ENCODE measurements at places on chromosomes 5 and 9.

DNA sequence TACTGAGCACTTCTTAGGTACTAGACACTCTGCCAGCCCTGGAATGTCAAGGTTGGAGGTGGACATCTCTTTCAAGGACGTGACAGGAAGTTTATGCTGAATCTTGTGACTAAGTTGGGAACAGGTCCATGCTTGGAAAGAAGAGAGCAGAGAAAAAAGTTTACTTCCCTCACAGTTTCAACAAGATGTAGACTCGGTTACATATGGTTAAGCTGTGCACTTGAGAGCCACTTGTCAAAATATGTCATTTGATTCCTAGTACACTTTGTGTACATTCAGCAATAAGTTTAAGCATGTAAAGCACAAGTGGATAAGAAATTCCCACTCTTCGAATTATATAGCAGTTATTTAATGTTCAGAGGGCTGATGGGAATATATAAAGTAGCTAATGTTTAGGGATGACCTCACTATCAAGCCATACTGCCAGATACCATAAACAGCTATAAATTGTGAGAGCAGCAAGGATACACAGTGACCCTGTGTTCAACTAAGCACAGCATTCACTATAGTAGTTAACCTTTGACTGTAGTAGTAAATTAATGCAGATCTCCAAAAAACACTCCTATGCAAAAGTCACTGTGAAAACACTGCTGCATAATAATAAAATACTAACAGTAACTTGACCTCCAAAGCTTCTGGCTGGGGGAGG lies 1944.6 kb upstream of the WWC1 start:
- no peak for DNase-seq

GRCh38 chr5:37808945-37809344 lies 30.9 kb downstream of the GDNF start:
- DNase-seq: no peak

DNA sequence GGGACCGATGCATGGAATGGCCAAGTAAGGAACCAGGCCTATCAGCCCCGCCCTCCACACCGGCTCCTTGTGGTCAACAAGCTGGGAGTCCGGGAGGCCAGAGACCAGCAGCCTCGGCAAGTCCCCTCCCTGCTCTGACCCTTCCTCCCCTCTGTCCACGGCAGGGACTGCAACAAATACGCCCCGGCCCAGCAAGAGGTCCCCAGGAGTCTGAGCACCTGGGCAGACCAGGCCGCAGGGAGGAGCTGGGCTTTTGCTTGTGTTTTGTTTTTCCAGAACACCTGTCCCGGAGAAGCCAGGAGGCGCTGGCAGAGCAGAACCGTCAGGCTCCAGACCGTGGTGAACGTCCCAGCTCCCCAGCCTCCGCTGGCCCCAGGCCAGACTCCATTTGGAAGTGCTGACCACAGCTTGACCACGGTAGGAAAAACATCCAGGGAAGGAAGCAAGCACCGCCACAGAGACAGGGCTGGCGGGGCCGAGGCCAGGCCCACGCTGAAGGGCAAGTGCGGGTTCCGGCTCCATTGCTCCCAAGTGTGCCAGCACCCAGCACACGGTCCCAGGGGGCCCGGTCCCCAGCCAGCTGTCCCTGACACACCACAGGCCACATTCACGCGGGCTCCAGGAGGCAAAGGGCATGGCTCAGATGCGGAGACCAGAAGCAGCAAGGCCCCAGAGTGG lies 56.7 kb downstream of the VAV2 start:
- DNase-seq: no peak

DNA sequence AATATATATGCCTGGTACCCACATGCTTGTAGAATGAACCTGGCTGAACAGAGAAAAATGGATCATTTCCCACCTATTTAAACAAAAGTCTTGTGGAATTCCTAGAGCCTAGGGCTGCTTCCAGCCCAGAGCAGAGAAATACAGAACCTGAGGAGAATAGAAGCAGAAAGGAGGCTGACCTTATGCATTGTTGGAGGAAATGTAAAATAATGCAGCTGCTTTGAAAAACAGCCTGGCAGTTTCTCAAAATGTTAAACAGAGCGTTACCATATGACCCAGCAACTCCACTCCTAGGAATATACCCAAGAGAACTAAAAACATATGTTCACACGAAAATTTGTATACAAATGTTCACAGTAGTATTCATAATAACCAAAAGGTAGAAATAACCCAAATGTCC lies 15.1 kb downstream of the MAPKAP1 start:
- DNase-seq: no peak

GRCh38 chr9:4667681-4668080 lies 1.4 kb upstream of the SPATA6L start:
- DNase-seq: no peak

DNA sequence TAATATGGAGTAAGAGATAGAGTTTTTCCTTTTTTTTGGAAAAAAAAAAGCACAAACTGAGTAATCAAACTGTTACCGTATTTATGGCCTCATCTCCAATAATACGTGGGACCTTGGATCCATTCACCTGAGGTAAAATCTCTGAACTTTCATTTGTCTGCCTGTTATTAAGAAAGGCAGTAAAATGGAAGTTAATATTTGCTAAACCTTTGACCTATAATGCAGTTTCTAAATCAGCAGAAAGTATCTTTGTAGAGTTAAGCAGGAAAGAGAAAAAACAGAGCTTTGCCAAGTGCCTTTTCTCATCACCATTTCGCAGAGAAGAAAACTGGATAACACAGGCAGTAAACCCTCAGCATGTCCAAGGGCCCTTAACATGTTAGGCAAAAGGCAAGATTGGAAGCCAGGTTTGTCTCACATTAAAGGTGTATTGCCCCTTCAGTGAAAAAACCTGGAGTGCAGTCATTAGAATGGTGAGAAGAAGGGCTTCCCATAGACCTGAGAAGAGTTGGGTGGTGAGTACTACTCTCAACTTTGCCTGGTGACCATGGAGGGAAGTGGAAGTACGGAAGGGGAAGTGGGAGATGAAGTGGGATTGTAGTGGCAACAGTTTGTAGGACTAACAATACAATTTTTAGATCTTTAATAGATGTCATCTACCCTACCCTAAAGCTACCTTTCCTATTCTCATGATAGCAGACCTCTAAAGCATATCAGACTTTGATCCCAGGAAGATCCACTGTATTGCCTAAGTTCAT lies 65.4 kb upstream of the GRAMD2B start:
- DNase-seq: no peak

GRCh38 chr5:102889033-102889432 lies 133.9 kb downstream of the PAM start:
- no peak for DNase-seq

- DNase-seq: no peak
Measured at GRCh38 chr5:174044466-174045254, 846 bp upstream of the NSG2 start.

GRCh38 chr5:141880961-141881801 lies 3.0 kb upstream of the PCDH1 start:
- no peak for DNase-seq

GRCh38 chr5:98880151-98880550 lies 48.7 kb downstream of the CHD1 start:
- DNase-seq: no peak

GRCh38 chr5:109899163-109899535 lies 209.4 kb downstream of the MAN2A1 start:
- DNase-seq: no peak

DNA sequence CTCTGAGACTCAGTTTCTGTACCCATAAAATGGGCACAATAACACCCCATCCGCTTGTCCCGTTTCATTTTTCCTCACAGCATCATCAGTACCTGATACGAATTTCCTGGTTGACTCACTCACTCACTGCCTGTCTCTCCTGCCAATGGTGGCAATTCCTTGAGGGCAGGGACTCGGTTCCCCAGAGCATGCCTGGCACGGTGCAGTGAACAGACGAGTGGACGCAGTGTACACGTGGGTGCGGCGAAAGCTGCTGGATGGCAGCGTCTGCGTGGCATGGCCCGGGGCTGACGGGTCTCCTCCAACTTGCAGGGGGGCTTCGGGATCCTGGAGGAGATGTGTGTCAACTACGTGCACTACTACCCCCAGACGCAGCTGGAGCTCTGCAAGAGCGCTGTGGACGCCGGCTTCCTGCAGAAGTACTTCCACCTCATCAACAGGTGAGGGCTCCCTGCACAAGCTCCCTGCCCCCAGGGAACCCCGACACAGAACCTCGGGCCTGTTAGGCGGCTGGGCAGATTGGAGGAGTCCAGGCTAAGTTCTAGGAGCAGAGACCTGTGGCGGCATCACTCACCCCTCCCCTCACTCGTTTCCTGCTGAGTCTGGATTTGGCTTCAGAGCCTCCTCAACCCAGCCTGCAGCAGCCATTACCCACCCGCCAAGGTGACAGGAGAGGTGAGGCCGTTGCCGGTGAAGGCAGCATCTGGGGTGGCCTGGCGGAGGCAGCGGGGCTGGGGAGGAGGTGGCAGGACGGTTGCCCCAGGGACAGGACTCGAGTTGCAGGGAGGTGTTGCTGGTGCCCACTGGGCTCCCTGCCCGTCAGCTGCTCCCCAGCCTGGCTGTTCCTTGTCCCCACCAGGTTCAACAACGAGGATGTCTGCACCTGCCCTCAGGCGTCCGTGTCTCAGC lies 20.3 kb downstream of the DBH start:
- DNase-seq: no peak

- no peak for DNase-seq
Measured at GRCh38 chr5:63923914-63924313, 38.3 kb downstream of the HTR1A start.

DNA sequence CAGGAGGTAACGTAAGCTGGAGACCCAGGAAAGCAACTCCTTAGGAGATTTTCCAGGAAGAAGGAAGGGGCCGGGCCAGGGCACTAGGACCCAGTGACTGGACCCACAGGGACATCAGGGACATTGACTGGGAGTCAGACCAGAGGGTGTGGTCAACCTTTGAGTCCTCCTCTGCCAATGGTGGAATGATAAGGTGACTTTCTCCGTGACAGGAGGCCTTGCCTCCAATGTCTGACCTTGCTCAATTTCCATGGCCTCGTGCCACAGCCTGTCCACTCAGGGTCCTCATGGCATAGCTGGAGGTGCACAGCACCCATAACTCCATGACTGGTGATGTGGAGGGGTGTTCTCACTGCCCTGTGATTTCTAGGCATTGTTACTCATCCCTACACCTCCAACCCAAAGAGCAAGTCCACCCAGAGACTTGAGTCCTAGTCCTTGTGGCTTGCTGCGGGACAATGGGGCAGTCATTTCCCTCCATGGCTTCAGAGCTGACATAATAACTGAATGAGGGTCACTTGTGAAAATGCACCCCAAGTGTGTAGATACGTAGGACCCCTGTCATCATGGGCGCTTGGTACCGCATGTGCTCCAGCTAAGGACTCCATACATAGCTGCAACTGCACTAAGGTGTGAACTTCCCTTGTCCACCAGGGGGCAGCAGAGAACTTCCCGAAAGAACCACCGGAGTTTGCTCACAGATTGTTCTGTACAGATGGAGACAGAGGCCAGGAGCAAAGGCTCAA lies 4.1 kb upstream of the AMBP start:
- peak; percentile 91 for DNase-seq

- no peak for DNase-seq
Measured at GRCh38 chr9:124735121-124735520, 36.0 kb downstream of the NR6A1 start.

GRCh38 chr9:123523001-123523400 lies 167.0 kb downstream of the CRB2 start:
- no peak for DNase-seq

GRCh38 chr5:124790301-124790894 lies 44.0 kb upstream of the ZNF608 start:
- DNase-seq: no peak

- no peak for DNase-seq
Measured at GRCh38 chr9:23850242-23850689, 24.2 kb upstream of the ELAVL2 start.

DNA sequence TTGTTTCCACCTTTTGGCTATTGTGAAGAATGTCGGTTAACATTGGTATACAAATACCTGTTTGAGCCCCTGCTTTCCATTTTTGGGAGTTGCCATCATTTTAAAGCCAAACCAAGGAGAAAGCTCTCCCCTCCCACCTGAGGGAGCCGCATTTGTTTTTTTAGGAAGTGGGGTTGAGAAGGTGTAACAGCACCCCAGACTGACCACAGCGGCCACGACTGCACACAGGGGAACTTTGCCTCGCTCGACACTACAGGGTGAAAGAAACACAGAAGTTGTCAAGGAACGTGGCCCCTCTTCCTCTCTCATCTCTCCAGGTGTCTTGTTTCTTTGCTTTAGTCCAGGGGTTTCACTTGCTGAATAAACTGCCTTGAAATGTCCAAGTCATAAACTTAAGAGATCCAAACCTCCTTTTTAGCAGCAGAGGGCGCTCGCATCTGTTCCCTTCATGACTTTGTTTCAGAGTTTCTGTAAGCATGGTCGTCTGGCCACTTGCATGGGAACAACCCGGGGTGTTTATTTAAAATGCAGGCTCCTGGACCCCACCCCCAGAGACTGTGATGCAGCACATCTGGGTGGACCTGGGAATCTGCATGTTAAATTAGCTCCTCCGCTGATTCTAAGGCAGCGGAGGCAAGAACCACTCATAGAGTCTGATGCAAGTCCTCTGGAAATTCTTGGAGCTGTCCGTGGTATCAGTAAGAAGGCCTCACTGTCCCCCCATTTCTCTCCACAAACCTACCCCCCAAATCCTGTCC lies 2.1 kb upstream of the TTLL11 start:
- DNase-seq: peak; percentile 63

- peak; percentile 80 for DNase-seq
Measured at GRCh38 chr9:68509689-68510088, 31.0 kb downstream of the TMEM252 start.

GRCh38 chr5:80238778-80239679 lies 16.8 kb downstream of the SERINC5 start:
- DNase-seq: no peak

- DNase-seq: no peak
Measured at GRCh38 chr5:147472664-147473475, 37.0 kb downstream of the DPYSL3 start.

- DNase-seq: no peak
Measured at GRCh38 chr5:96816411-96816939, 8.7 kb upstream of the ERAP1 start.

GRCh38 chr9:75666856-75667554 lies 223.5 kb upstream of the PCSK5 start:
- DNase-seq: no peak

- DNase-seq: no peak
Measured at GRCh38 chr9:89730715-89731114, 125.9 kb downstream of the GADD45G start.

GRCh38 chr5:170113522-170113900 lies 7.8 kb downstream of the FOXI1 start:
- DNase-seq: no peak

DNA sequence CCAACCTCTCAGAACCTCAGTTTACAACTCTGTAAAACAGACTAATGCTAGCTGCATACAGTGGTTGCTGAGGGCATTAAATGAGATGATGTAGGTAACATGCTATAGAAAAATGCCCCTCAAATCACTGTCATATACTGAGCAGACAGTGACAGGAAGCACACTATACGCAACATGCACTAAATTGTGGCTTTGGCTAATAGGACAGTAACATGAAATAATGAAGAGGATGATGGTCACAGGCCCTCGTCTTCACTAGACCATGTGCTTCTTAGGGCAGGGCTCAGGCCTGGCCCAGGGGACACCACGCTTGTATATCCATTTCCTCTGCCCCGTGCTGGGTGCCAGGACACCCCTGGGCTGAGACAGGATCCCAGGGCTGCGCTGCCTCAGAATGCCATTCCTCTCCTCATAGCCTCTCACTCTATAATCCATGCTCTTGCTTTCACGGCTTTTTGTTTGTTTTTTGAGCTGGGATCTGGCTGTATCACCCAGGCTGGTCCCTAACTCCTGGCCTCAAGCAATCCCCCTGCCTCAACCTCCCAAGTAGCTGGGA lies 18.9 kb downstream of the CSF1R start:
- no peak for DNase-seq
